ENCODE measurements at places on chromosomes 5 and 9.

GRCh38 chr5:116709082-116709481 lies 134.5 kb upstream of the SEMA6A start:
- no peak for DNase-seq

DNA sequence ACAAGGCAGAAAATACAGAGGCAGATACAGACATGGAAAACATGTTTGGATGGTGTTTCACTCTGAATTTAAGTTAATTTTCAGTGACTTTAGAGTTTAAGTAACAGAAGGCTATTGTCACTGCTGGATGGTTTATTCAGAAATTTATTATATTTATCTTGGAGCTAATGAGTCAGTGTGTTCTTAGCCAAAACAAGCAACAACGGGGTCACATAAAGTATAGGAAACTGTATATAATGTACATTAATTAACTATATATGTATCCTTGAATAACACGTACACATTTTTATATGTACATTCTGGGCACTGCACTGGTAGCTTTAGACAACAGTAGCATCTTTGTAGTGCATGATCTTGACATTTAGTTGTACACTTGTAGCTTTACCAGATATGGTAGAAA lies 30.7 kb downstream of the CYLC2 start:
- no peak for DNase-seq

DNA sequence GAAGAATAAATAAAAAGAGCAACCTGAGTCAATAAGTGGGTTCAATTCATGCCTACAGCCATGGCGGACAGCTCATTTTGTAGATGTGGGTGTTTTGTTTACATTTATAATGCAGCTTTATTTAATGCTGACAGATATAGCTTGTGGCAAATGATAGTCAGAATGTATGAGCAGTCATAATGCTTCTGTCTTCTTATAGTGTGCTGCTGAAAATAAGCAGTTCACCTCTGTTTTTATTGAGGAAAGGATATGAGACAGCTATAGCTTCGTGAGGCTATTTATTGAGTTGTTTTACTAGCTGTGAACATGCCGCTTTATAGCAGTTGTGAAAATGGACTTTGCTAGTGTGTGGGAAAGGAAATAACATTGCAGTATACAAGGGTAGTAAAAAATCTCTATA lies 147.4 kb downstream of the PBX3 start:
- DNase-seq, result no peak

DNA sequence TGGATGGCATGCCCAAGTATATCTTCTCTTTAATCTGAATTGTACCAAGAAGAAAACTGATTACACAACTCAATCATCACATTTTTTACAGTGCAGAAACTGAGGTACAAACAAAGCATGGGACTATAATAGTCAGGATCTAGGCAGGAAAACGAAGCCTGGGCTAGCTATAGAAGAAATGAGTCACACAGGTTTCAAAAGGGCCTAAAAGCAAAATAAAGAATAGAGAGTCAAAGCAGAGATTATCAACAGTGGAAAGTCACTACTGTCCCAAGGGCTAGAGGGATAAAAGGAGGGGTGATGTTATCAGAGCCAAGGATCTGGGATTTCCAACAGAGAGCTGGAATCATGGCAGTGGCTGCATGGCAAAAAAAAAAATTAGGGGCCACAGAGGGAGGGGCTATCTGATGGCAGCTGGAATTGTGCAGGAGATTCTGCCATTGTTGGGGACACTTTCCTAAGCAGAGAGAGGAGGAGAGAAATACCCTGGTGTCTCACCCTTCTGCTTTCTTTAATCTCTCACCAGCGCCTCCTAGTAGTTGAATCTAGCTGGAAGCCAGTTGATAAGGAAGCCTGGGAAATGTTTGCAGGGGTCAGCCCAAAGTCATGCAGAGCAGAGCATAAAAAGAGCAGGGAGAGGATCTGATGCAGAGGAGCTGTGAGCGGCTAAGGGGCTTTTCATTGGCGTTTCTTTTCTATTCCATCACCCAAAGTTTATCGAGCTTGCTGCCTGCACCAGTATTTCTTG lies 343.2 kb downstream of the ACTL7B start:
- no peak for DNase-seq

DNA sequence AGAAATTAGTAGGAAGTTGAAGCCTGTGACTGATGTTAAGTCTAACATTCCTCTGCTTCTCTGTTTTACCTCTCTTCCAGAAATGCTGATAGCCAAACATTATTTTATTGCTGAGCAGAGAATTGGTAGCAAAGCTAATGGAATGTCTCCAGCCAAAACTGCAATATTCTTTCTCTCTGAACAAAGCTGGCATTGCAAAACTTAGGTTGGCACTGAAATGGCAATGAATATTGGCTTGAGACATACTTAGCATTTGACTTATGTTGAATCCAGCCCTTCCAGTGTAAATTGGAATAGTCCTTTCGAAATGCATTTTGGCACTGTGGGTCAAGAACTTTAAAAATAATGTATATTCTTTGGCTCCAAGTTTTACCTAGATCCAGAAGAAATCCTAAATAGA lies 21.1 kb downstream of the FAF2 start:
- DNase-seq, result no peak
